ENCODE measurements at places on chromosomes 12 and 14.

GRCh38 chr14:104753528-104754212 lies 723 bp downstream of the SIVA1 start:
- H3K4me1 ChIP-seq: peaks cover 45% of the 10 kb centered on the region
- peak; percentile 49 for DNase-seq
- H3K4me3 ChIP-seq: peak overlapping the region; percentile 87
- H3K27ac ChIP-seq: peak overlapping the region; percentile 84
- no peaks in the 10 kb centered on the region for H3K27me3 ChIP-seq
- H3K36me3 ChIP-seq: peaks cover 15% of the 10 kb centered on the region

DNA sequence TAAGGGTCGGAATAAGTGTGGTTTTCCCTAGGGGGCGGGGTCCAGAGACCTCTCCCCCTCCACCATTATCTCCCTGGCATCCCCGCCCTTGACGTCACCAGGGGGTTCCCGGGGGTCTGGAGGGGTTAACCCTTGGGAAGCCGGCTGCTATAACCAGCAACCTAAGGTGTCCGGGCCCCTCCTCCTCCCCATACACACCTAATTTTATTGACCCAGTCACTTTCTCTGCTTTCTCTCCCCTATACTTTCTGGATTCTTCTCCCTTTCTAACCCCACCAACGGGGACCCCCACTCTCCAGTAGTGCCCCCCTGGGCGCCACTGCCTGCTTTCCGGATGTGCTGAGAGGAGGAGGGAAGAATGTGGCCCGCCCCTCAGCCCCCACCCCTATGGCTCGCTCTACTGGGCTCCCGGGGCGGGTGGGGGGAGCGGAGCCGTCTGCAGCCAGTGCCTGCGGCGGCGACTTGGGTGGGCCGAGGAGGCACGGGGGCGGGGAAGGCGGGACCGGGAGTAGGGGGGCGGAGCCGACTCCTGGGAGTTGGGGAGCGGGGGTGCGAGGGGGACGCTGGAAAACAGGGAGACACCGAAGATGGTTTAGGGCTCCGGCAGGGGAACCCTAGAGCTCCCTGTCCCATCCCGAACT lies 1.8 kb downstream of the GLI1 start:
- no peak overlapping the region for H3K27ac ChIP-seq
- DNase-seq: peak; percentile 66
- H3K4me3 ChIP-seq: peak overlapping the region; percentile 82
- peaks cover 18% of the 10 kb centered on the region for H3K27me3 ChIP-seq

GRCh38 chr12:46401662-46402061 lies 29.1 kb upstream of the SLC38A2 start:
- peaks cover 35% of the 10 kb centered on the region for H3K4me1 ChIP-seq
- peaks cover 22% of the 10 kb centered on the region for H3K36me3 ChIP-seq
- H3K4me3 ChIP-seq: no peak overlapping the region
- no peak overlapping the region for H3K27ac ChIP-seq

GRCh38 chr14:100424504-100425428 lies 101.6 kb downstream of the SLC25A47 start:
- peak overlapping the region; percentile 25 for H3K27ac ChIP-seq
- H3K27me3 ChIP-seq: no peaks in the 10 kb centered on the region
- peaks cover 29% of the 10 kb centered on the region for H3K4me1 ChIP-seq
- no peak for DNase-seq
- no peaks in the 10 kb centered on the region for H3K36me3 ChIP-seq

GRCh38 chr12:102769323-102769916 lies 147.6 kb downstream of the PAH start:
- no peaks in the 10 kb centered on the region for H3K36me3 ChIP-seq
- peak; percentile 54 for DNase-seq
- H3K27me3 ChIP-seq: peaks cover 22% of the 10 kb centered on the region

- peak overlapping the region; percentile 11 for H3K27ac ChIP-seq
- DNase-seq: no peak
- peaks cover 21% of the 10 kb centered on the region for H3K36me3 ChIP-seq
- H3K4me3 ChIP-seq: no peak overlapping the region
- H3K4me1 ChIP-seq: peaks cover 26% of the 10 kb centered on the region
Measured at GRCh38 chr12:89334548-89335169, 17.6 kb downstream of the DUSP6 start.

GRCh38 chr12:43577381-43577780 lies 25.4 kb upstream of the ADAMTS20 start:
- H3K27me3 ChIP-seq: no peaks in the 10 kb centered on the region
- DNase-seq: no peak
- H3K27ac ChIP-seq: no peak overlapping the region
- H3K4me3 ChIP-seq: no peak overlapping the region
- H3K4me1 ChIP-seq: no peaks in the 10 kb centered on the region
- no peaks in the 10 kb centered on the region for H3K36me3 ChIP-seq

Data from activated CD8-positive, alpha-beta memory T cell treated with anti-CD3 and anti-CD28 coated beads, Interleukin-2, amount 10 ng/mL, durations not matched to agents 7 days and 5 days (primary cell).